Panc1 (cell line): ENCODE measurements at places on chromosomes 4 and X. TPM values are rescaled to one million over a fixed set of nuclear protein-coding genes. Genes with fewer than 3 reads are reported as not detected.

The FATE1 gene
- not detected for total RNA-seq

The FHL1 gene
- 67.9 TPM for total RNA-seq

The CLIC2 gene
- total RNA-seq, result 0.80 TPM

The TRIM60 gene
- total RNA-seq, result not detected

The NEUROG2 gene
- total RNA-seq, result not detected

The CXCL1 gene
- total RNA-seq, result 12.8 TPM

The CLDN34 gene
- total RNA-seq, result not detected

The SPANXN3 gene
- total RNA-seq, result not detected

The GLUD2 gene
- total RNA-seq, result 0.33 TPM

The PDGFC gene
- 14.5 TPM for total RNA-seq

The IL1RAPL1 gene
- 0.59 TPM for total RNA-seq

The TMPRSS11F gene
- total RNA-seq, result not detected

The ITGB1BP2 gene
- total RNA-seq, result 1.4 TPM

The CLNK gene
- total RNA-seq, result not detected

The GRIA3 gene
- not detected for total RNA-seq

The SPANXC gene
- not detected for total RNA-seq

The LINC00632 gene
- total RNA-seq, result 0.13 TPM

The IL9R gene
- 0.46 TPM for total RNA-seq

The PRKX gene
- 20.5 TPM for total RNA-seq

The TLR7 gene
- not detected for total RNA-seq
